Mesendoderm (in vitro differentiated cells): ENCODE measurements at places on chromosomes 4 and X.

DNA sequence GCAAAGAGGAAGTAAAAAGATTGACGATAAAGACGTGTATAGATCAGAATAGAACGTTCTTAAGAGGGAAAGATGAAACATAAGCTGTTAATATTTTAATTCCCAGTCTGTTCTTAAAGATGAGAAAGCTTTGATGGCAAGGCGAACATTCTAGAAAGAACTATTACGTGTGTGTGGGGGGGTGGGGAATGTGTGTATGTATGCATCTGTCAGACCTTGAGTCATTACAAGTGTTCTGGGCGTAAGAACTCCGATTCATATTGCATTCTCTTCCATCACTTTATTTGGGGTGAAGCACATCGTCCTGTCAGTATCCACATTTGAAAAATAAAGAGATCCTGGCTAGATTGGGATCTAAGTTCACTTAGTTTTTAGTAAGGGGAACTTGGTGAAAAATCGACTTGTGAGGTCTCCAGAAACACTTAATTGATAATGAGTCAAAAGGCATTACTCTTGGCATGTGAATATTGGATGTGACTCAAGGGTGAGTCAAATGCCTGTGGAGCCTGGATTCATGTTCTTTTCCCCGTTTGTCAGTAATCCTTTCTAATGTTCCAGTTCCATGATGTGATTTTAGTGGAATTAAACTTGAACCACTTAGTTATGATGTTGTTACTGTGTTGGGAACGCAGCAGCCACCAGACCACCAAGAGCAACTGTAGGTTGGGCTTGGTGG lies 3.1 kb downstream of the SMS start:
- no peak for DNase-seq

GRCh38 chr4:8374851-8375649 lies 65.5 kb downstream of the ACOX3 start:
- no peak for DNase-seq

GRCh38 chr4:40458109-40458508 lies 123.0 kb downstream of the CHRNA9 start:
- no peak for DNase-seq

GRCh38 chrX:13360146-13360545 lies 40.3 kb upstream of the ATXN3L start:
- DNase-seq = no peak

GRCh38 chrX:640641-641040 lies 10.1 kb downstream of the SHOX start:
- DNase-seq = no peak

- DNase-seq = no peak
These were observed 435.6 kb downstream of the FAT4 start for GRCh38 chr4:125750399-125750798.

- DNase-seq = no peak
These were observed 9.3 kb upstream of the SAT1 start for GRCh38 chrX:23773601-23774175.
